ENCODE measurements at places on chromosomes 11 and 22.

- no peak for DNase-seq
Measured at GRCh38 chr11:67118181-67118766, 789 bp upstream of the KDM2A start.

DNA sequence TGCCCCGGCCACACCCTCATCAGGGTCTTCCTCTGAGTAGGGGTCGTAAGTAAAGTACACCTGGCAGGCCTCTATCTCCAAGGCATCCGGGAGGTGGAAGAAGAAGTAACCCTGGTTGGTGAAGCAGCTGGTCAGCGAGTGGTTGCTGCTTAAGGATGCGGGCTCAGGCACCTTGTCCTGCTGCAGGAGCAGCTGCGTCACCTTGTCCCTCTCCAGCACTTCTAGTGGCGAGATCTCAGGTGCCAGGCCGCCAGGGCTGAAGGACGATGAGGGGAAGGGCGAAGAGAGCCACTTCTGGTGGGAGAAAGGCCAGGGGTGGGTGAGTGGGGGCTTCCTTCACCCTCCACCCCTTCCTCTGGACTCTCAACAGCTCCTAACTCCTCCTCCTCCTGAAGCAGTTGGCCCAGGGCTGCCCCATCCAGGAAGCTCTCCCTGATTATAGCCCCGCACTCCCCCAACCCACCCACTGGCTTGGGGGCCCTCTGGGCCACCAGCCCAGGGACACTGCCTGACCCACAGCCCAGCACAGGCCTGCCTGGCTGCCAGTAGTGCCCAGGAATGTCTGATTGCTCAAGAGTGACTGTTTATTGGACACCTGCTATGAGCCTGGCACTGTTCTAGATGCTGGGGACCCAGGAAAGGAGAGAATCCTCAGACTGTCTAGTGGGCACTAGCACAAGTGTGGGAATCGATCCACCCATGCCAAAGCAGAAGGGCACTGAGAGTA, 19.2 kb upstream of the TMPRSS6 start:
- no peak for DNase-seq

DNA sequence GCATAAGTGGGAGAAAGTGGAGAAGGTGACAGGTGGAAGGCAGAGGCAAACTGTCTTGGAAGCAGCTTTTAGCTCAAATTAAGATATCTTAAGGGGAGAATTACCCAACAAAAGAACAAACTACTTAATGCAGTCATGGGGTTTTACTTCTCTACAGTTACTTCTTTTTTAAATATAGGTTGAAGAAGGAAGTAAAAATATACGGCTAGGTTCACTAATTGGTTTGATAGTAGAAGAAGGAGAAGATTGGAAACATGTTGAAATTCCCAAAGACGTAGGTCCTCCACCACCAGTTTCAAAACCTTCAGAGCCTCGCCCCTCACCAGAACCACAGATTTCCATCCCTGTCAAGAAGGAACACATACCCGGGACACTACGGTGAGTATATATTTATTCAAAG, 40.8 kb downstream of the PDHX start:
- DNase-seq: no peak

- no peak for DNase-seq
Measured at GRCh38 chr22:49370627-49371301, 456.9 kb downstream of the BRD1 start.

GRCh38 chr11:110835106-110835505, 122.9 kb upstream of the ARHGAP20 start:
- DNase-seq: no peak

DNA sequence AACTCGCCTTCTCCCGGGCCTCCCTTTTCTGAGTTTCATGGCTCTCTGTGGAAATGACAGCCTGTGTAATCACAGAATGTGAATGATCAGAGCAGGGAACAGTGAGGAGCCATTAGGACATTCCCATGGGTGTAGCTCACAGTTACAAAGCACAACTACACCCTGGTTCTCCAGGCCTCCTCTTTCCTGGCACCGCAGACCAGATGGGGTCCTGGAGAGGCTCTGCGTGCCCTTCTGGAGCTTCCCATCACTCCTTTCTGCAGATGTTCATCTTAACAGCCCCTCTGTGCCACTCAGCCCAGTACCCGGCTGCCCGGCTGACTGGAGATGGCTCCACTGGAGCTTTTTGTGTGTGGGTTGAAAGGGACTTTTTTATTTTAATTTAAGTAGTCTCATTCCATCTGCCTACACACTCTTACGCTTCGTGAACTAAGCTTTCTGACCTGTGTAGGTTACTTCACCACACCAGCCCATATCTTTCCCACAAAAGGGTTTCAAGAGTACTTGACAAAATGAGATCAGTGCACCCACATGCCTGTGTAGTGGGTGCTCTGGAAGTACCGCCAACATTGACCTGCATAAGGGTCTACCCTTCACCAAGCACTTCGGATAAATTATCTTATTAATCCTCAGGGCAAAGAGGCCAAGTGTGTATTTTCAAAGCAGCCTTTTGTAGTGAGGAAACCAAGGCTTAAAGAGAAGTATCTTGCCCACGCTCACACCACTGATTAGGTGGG, 29.8 kb downstream of the SREBF2 start:
- no peak for DNase-seq

DNA sequence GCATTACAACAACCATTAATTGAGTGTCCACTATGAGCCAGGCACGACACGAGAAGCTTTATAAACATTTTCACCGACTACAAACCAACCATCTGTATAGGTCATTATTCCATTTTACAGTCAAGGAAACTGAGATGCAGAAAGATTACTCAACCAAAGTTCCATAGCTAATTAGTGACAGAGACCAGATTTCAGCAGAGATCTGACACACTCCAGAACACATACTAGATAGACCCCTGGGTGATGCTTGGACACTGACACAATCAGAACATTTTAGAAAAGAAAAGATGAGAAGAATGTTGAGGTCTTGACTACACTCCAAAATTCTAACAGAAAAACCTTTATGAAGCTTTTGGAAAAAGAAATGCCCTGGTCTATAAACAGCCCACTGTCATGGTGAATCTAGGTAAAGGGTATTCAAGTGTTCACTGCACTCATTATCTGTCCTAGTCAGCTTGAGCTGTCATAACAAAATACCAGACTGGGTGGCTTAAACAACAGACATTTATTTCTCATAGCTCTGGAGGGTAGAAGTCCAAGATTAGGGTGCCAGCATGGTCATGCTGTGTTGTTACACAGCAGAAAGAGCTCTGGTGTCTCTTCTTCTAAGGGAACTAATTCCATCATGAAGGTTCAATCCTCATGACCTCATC, 89.0 kb downstream of the RELT start:
- no peak for DNase-seq

GRCh38 chr11:86447763-86448480, 73.2 kb downstream of the CCDC81 start:
- DNase-seq: no peak

DNA sequence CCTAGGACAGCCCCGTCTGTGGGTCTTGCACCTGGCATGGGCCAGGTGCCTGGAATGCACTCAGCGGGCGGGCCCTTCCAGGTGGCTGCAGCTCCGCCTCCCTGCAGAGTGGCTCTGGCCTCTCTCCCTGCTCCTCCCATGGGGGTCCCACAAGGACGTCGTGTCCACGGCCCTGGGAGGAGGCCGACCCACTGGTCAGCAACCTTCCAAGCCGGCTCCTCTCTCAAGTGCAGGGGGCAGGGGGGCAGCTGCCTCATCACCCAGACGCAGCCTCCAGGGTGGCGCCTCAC, 41.9 kb downstream of the CERK start:
- no peak for DNase-seq

GRCh38 chr11:71948314-71949027, 19.6 kb downstream of the RNF121 start:
- DNase-seq: no peak

GRCh38 chr11:36458129-36458915, 51.8 kb downstream of the TRAF6 start:
- no peak for DNase-seq

DNA sequence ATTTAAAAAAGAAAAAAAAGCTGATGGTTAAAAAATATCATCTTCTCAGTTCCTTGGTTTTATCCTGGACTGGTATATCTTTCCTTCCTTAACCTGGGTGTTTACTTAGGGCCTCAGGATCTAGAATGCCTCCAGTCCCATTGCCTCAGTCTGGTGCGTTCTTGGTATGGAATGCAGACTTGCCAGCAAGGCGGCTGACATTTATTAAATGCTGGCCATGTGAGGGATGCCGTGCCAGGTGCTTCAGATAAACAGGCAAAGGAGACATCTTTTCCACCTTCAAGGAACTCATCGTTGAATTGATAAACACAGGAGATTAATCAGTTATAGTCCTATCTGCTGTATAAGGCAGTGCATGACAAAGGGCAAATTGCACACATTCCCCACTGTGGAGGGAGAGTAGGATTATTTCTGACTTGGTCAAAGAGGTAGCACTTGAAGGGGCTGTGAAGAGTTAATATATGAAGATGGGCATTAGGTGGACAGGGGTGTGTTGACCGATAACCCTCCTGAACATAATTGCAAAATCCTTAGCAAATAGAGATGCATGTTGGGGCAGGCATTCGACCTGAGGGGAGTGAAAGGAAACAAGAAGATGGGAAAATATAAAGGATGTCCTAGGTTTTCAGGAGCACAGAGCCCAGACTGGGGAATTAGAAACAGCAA, 54.4 kb downstream of the ALX4 start:
- no peak for DNase-seq

- DNase-seq: no peak
Measured at GRCh38 chr11:68825571-68825970, 16.1 kb downstream of the CPT1A start.

DNA sequence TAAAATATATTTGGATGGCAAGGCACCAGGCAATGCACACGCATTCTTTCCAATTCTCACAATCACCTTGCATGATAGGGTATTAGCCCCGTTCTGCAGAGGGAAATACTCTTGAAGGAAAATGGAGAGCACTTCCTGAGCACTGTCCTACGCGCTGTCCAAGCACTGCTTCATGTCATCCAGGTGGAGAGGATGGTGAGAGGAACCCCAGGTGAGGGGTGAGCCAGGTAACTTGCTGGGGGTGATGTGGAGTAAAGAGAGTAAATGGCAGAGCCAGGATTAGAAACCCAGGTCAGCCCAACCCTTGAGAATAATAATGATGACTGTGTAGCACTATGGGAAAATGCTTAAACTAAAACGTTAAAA, 711 bp upstream of the PACSIN2 start:
- no peak for DNase-seq

DNA sequence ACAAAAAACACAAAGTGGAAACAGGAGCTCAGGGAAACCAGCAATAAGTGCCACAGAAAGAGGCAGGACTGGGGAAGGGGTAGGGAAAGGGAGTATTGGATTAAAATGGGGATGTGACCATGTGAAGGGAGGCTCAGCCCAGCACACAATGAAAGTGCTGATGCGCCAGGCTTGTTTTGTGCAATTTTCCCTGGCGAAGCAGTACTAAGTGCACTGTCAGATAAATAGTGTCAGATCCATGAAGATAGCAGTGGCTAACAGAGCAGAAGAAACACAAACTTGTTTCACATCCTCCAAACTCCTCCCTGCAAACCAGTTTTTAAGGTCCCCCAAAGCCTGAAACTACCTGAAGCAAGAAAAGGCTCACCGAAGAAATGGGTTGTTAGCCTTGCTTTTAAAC, 50.7 kb upstream of the RAPSN start:
- DNase-seq: no peak

DNA sequence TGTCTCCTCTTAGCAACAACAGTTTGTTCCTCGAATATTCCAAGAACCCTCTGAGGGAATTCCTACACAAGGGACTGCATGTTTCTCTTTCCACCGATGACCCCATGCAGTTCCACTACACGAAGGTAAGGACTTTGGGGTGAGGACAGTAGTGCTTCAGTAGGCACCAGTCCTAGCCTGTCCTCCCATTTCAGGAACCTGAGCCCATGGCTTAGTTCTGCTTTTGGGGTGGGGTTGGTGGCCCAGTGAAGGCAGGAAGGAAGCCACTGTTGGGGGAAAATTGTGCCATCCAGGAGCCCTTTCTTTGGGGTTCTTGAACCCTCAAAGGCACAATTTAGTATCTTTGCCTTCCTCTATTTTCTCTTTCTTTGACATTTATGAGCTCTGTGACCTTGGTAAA, 38.2 kb downstream of the RNF141 start:
- no peak for DNase-seq
